ENCODE measurements at places on chromosomes 2 and 18.

DNA sequence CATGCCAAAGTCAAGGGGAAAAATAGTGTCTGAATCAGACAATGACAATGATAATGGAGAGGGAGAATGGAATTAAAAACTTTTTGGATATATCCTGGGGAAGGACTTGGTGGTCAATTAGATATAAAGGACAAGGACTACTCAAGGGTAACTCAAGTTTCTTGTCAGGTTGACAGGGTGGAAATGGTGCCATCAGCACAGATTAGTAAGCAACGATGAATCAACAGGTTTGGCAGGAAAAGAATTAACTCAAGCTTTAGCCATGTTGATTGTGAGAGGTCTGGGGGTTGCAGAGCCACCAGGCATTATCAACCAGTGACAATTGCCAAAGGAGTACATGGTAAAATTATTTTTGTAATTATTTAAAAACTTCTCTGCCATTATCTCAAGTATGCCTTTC lies 35.8 kb upstream of the SPATS2L start:
- DNase-seq = no peak

DNA sequence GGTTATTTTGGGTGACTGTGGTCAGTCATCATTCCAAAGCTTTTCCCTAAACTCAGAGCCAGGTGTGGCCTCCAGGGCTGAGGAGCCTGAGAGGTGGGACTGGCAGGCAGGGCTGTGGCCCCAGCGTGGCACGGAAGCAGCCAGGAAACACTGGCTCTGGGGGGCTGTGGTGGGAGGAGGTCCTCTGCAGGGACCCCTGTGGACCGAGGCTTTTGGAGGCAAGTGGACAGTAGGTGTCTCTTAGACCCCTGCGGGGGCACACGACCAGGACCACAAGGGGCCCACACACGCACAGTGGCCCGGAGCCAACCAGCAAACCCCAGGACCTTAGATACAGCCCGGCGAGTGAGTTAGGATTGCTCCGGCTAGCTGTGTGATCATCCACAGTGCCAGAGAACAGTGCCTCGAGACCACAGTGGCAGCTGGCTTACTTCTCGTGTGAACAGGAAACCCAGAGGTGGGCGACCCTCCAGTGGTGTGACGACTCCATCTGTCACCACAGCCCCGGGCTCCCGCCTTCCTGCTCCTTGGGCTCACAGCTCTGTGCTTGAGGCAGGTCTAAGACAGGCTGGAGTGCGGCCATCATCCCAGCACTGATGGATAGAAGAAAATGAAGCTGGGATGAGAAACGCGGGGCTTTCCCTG lies 1.6 kb upstream of the RTP5 start:
- no peak for DNase-seq

- no peak for DNase-seq
These were observed 26.4 kb downstream of the MARCHF4 start for GRCh38 chr2:216345846-216346245.

DNA sequence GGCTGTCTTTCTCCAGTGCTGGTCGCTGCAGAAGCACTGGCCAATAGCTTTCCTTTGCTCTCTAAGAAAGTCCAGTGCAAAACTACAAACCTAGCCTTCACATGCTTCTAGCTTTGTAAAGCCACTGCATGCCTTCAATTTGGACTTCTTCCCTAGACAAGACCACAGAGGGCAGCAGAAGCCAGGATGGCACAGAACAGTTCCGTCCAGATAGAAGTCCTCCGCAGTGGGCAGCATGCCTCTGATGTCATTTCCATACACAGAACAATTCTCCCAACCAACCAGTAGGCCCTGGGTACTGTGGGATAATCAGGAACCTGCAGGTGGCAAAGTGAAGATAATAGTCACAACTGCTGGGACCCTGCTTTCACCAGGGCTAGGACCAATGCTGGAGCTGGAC lies 3.3 kb downstream of the ST6GAL2 start:
- DNase-seq = no peak

GRCh38 chr2:27973592-27973991 lies 83.1 kb downstream of the BABAM2 start:
- DNase-seq = no peak

GRCh38 chr2:101699755-101700461 lies 2.4 kb downstream of the MAP4K4 start:
- DNase-seq = no peak

GRCh38 chr2:205169464-205169863 lies 512.8 kb upstream of the NRP2 start:
- DNase-seq = no peak

DNA sequence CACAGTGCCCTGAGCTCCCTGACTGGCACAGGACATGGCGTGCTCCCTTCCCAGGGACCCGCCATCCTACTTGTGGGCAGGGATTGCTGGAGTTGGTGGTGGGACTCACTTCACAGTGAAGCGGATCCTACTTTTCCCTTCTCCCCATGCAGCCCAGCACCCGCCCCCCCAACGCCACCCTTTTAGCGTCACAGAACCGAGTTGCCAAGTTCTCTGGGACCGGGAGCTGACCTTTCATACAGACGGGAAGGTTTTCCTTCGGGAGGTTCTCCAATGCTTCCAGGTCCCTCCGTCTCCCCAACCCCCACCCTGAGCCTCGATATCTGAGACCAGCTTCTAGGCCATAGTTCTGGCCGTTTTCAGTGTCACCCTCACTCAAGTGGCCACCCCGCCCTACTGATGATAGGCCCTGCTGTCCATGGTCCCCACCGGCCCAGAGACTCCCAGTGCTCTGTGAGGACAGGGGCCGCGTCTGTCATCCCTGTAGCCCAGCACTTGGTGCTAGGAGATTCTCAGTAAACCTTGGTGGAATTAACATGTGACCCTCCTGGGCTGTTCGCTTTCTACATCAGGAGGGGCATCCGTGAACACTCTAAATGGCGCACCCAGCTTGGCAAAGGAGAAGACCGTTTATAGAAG lies 1.6 kb upstream of the DNMT3A start:
- DNase-seq = no peak

- DNase-seq = peak; percentile 64
These were observed 119.3 kb downstream of the PRKCE start for GRCh38 chr2:45770811-45771210.

- DNase-seq = no peak
These were observed 3.8 kb downstream of the ONECUT2 start for GRCh38 chr18:57438743-57439608.

DNA sequence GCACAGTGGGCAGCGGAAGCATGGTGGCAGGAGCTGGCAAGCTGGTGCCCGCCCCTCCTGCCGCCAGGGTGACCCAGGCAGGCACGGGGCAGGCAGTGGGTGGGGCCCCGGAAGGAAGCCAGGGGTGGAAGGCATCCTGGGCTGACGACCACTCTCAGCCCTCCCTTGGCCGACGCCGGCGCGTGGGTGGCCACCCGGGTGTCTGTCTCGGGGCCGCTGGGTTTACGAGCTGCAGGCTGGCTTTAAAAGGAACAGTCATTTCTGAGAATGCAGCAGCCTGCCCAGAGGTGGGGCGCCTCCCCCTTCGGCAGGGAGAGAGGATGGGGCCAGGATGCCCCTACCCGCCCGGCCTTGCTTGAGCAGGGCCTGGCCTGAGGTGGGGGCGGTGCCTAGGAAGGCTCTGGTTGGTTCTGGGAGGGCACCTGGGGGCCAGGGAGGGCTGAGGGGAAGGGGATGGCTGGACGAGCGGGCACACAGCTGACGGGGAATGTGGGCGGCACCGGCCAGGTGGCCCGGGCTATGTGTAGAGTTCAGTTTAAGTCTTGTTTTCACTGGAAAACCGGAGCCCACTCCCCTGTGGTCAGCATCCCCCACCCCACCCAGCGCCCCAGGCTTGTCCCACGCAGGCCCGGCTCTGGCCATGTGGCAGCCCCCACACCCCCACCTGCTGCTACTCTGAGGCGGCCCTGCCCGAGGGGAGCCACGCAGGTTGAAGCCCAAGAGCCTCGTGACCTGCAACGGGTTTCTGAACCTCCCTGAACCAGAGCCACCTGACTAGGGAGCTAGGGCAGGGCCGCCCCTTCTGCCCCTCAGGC lies 6.3 kb downstream of the BOK start:
- no peak for DNase-seq

GRCh38 chr18:79544386-79544963 lies 135.1 kb upstream of the CTDP1 start:
- no peak for DNase-seq

DNA sequence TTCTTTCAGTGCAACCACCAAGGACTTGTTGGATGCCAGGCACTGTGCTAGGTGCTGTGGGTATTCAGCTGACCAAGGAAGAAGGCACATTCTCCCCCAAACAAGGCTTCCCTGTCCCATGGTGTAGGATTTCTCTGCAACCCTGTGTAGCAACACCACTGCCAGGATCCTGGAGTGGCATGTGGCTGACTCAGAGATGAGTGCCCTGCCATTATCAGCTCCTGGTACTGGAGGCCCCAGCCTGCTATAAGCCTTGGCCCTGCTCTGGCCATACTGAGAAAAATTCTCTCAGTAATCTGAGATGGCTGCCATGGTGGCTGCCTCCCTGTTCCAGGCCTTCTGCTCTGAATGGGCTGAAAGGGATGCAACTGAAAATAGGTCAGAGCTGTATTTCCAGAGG lies 4.3 kb downstream of the SMYD5 start:
- DNase-seq = no peak

- no peak for DNase-seq
These were observed 108.6 kb downstream of the APOB start for GRCh38 chr2:20935168-20935775.

- no peak for DNase-seq
These were observed 1.5 kb downstream of the GALNT14 start for GRCh38 chr2:31136732-31137131.
